ENCODE measurements at places on chromosomes 16 and 17. TPM values are rescaled to one million over a fixed set of nuclear protein-coding genes. Genes with fewer than 3 reads are reported as not detected.

HS3ST3B1 gene
- total RNA-seq: 1.8 TPM

DNA sequence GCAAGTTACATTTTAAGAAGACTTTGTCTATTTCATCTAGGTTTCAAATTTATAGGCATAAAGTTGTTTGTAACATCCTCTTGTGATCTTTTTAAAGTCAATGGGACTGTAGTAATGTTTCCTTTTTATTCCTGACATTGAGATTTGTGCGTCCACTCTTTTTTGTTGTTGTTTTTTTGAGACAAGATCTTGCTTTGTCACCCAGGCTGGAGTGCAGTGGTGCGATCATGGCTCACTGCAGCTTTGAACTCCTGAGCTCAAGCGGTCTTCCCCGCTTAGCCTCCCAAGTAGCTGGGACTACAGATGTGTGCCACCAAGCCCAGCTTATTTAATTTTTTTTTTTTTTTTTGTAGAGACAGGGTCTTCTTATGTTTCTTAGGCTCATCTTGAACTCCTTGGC is 29.9 kb downstream of the RPTOR start:
- DNase-seq: no peak

DDX5 gene
- total RNA-seq: 795 TPM

CHST5 gene
- total RNA-seq: 5.0 TPM

- peak; percentile 63 for DNase-seq
Observed at GRCh38 chr16:85291302-85292148, 179.3 kb upstream of the CIBAR2 start.

GRCh38 chr17:55350825-55351205 is 70.8 kb downstream of the MMD start:
- no peak for DNase-seq

GRCh38 chr16:50261160-50261706 is 5.1 kb upstream of the ADCY7 start:
- DNase-seq: no peak

Data from dorsolateral prefrontal cortex (tissue), 122 donors.